ENCODE measurements at places on chromosomes 5 and 9.

DNA sequence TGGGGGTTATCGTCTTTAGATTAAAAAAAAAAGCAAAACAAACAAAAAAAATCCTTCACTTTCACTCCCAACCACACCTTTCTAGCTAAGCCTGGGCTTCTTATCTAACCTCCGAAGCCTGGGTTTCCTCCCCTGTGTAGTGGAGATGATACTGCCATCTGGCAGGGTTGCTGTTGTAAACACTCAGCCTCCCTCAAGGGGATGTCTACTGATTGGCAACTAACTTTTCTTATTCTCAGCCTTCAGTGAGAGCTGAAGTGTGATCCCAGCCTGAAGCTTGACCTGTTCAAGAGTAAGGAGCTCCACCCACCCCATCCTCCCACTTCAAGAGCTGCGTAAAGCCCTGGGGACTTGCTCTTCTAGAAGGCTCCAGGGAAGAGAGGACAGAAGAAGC, 21.5 kb upstream of the WWC1 start:
- DNase-seq, result no peak

- DNase-seq, result no peak
These were observed 5.1 kb downstream of the TLN1 start for GRCh38 chr9:35726931-35727330.

DNA sequence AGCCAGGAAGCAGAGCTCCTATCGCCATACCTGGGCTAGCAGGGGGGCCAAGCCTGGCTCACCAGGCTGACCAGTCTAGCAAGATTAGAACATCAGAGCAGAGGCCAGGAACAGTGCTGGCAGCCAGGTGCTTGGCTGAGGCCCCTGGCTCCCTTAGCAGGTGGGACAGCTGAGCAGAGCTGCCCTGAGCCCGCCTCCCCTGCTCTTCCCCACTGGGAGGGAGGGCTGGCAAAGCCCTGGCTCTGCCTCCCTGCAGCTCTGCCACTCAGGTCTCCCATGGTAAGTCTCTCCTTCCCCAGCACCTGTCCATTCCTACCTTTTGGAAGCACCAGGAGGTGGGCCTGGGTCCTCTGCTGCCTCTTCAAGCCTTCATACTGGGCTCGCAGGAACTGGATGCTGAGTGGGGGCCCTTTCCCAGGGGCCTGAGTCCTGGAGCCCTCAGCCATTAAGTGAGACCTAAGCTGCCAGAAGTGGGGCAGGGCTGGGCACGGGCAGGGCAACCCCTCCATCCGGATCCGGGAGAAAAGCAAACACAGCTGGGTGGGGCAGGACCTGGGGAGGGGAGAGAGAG, 803 bp downstream of the C9orf152 start:
- no peak for DNase-seq

GRCh38 chr5:102865171-102865509, 110.0 kb downstream of the PAM start:
- no peak for DNase-seq

- DNase-seq, result no peak
These were observed 91.8 kb upstream of the TNC start for GRCh38 chr9:115209601-115210306.

- DNase-seq, result no peak
These were observed 9.7 kb downstream of the SEMA6A start for GRCh38 chr5:116564756-116565490.

- no peak for DNase-seq
These were observed 60.8 kb downstream of the SH3TC2 start for GRCh38 chr5:149002053-149002452.
